ENCODE measurements at places on chromosomes 13 and 19.

DNA sequence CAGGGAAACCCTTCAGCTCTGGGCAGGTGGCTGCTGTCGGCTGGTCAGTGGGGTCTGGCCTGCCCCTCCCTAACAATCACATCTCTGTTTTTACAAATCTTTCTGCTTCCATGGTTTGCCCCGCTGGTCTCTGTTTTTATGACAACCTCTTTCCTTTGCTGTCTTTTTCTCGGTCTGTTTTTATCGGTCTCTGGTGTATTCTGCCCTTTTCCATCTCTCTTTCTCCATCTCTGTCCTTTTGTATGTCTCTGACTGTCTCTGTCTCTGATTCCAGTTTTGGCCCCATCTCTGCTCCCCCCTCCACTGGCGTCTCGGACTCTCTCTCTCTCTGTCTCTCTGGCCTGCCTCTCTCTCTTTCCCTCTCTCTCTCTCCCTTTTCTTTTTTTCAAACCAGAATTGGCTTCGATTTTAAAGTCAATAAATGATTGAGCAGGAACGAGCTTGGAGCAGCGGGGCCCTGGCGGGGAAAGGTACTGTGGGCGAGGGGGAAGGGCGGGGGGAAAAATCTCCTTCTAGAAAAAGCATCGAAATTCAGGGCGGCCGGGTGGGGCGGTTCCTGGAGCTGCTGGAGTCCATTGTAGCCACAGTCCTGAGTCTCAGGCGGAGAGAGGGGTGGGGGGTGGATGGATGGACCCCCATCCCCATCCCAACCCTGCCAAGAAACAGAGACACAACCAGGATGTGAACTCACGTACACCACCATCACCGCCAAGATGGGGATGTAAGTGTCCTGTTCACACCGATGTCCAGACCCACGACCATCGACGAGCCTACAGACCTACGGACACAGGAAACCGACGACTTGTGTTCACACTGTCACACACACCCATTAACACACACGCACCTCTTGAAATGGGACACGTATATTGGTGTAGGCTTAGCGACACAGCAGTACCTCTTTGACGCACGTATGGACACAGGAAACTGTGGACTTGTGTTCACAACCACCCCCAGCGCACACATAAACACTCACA, 3.0 kb downstream of the NFIX start:
- H3K36me3 ChIP-seq: no peaks in the 10 kb centered on the region
- peak overlapping the region; percentile 83 for H3K27ac ChIP-seq
- no peaks in the 10 kb centered on the region for H3K27me3 ChIP-seq
- H3K4me1 ChIP-seq: no peaks in the 10 kb centered on the region
- peak; percentile 75 for DNase-seq
- H3K4me3 ChIP-seq: no peak overlapping the region

DNA sequence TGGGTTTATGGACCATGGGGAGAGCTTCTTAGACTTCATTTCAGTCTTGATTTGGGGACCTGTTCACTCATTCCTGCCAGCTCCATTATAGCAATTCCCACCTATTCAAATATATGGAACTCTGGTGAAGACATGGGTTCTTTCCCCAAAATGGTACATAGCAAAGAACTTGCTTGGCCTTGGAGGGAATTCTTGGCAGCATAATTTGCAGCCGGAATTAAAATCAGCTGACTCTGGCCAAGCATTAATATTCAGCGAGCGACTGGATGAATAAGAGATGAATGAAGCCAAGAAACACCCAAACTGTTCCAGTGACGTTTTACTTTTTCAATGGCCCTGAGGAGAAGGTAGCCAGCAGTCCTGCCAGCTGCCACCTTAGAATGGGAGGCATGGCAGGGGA, 88.4 kb upstream of the SOX1 start:
- no peaks in the 10 kb centered on the region for H3K4me1 ChIP-seq
- H3K27me3 ChIP-seq: no peaks in the 10 kb centered on the region
- no peak for DNase-seq
- H3K27ac ChIP-seq: no peak overlapping the region
- H3K36me3 ChIP-seq: no peaks in the 10 kb centered on the region
- no peak overlapping the region for H3K4me3 ChIP-seq

DNA sequence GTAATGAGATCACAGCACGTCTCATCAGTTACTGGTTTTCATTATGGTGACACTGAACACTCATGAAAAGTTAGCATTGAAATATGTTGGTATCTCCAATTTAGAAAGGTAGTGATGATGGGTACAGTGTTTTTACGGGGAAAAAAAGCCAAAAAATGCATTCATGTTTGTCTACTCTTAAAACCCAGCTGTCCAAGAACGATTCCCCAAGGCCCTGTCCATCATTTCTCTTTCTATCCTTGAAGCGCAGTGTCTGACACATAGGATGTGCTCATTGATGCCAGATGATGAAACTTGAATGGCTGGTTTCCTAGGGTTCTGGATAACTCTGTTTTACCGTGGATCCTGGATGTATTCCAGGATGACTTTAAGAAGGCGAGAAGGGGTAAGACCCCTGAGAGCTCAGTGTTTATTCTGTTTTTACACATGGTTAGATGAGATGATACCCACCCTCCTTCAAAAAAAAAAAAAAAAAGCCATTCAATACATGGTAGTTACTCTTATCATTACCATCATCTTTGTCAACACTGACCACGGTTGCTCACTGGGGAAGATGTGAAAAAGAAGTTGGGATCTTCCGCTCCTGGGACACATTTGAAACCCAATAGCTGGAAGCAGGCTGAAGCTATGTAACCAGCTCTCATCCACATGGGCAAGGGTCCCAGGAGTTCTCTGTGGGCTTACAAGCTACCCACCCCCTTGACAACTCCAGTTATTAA, 22.5 kb downstream of the SERP2 start:
- no peaks in the 10 kb centered on the region for H3K36me3 ChIP-seq
- H3K4me1 ChIP-seq: no peaks in the 10 kb centered on the region
- no peak overlapping the region for H3K4me3 ChIP-seq
- H3K27me3 ChIP-seq: no peaks in the 10 kb centered on the region
- DNase-seq: no peak

DNA sequence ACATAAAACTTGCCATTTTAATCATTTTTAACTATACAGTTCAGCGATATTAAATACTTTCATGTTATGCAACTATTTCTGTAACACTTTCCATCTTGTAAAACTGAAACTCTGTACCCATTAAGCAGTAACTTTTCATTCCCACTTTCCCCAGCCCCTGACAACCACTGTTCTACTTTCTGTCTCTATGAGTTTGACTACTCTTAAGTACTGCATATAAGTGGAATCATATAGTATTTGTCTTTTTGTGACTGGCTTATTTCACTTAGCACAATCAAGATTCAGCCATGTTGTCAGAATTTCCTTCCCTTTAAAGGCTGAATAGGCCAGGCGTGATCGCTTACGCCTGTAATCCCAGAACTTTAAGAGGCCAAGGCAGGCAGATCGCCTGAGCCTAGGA, 56.2 kb downstream of the ARHGAP35 start:
- H3K4me1 ChIP-seq: no peaks in the 10 kb centered on the region
- H3K27ac ChIP-seq: no peak overlapping the region
- no peak overlapping the region for H3K4me3 ChIP-seq

GRCh38 chr13:99312493-99312883, 5.3 kb upstream of the GPR183 start:
- no peaks in the 10 kb centered on the region for H3K27me3 ChIP-seq
- H3K27ac ChIP-seq: no peak overlapping the region
- H3K4me1 ChIP-seq: peaks cover 3% of the 10 kb centered on the region
- no peaks in the 10 kb centered on the region for H3K36me3 ChIP-seq

DNA sequence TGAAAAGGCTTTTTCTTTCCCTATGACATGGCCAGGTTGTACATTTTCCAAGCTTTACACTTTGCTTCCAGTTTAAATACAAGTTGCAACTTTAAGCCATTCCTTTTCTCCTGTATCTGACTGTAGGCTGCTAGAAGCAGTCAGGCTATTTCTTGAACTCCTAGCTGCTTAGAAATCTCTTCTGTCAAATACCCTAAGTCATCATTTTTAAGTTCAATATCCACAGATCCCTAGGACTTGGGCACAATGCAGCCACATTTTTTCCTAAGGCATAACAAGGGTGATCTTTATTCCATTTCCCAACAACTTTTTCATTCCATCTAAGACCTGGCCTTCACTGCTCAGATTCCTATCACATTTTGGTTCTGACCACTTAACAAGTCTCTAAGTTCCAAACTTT, 142.7 kb upstream of the TUBA3C start:
- H3K36me3 ChIP-seq: no peaks in the 10 kb centered on the region
- H3K4me1 ChIP-seq: no peaks in the 10 kb centered on the region
- no peak overlapping the region for H3K27ac ChIP-seq
- no peaks in the 10 kb centered on the region for H3K27me3 ChIP-seq
- H3K4me3 ChIP-seq: no peak overlapping the region

DNA sequence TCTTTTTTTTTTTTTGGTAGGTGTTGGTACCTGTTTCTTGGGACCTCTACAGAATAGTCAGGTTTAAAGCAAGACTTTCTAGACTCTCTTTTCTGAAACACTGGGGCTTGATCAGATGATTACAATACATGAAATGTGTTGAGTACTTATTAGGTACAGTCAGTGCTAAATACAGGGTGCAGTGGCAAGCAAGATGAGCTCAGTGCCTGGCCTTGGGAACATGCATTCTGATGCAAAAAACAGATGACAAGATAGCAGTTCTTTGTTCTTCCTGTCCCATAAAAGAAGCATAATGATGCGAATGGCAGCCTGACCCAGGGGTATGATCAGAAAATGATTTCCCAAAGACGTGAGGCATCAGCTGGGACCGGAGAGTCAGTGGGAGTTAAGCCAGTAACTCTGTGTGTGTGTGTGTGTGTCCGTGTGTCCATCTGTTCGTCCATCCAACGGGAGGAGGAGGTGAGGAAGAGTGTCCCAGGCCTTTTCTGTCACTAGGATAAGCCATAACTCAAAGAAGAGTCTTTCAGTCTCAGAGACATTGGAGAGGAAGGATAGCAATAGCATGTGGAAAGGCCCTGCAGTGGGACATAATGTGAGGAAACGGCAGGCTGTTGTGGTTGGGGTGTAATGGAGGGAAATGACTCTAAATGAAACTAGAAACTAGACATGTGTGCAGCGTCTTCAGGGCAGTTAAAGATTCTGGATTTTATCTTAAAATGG, 32.2 kb downstream of the SLAIN1 start:
- no peak for DNase-seq
- no peaks in the 10 kb centered on the region for H3K4me1 ChIP-seq
- H3K4me3 ChIP-seq: no peak overlapping the region

DNA sequence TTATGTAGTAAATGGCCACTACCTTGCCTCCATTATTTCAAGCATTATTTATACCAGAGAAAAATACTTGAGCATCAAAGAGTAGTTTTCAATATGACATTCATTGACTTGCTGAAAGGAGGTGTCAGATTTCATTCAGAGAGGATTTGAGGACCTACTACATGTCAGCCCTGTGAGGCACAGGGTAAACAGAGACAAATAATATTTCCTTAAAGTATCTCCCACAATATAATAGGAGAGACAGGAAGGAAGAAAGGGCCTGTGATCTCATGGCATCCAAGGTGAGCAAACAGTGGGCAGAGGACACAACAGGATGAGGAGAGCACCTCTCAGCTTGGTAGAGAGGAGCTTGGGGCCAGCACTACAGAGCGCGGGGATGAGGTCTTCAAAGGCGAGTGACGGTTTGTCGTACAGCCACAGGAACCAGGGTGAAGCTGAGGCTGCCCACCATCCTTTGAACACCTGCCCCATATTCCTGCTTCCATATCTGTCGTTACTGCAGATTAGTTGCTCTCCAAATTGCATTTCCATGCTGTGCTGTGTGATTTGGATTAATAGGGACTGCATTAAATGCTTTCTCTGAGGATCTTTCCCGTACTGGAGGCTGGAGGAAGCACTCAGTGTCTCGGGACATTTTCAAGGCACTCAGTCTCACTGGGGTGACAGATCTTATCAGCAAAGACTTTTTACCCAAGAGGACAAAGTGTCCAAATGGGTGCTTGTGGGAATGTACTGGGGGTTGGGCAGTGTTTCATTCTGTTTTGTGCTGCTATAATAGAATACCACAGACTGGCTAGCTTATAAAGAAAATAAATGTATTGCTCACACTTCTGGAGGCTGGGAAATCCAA, 59.2 kb downstream of the GJA3 start:
- H3K27me3 ChIP-seq: no peaks in the 10 kb centered on the region
- no peak overlapping the region for H3K4me3 ChIP-seq
- H3K27ac ChIP-seq: no peak overlapping the region
- H3K36me3 ChIP-seq: no peaks in the 10 kb centered on the region
- no peaks in the 10 kb centered on the region for H3K4me1 ChIP-seq
- DNase-seq: no peak

- H3K4me1 ChIP-seq: no peaks in the 10 kb centered on the region
- H3K27ac ChIP-seq: no peak overlapping the region
- no peaks in the 10 kb centered on the region for H3K36me3 ChIP-seq
- DNase-seq: no peak
- H3K4me3 ChIP-seq: no peak overlapping the region
Measured at GRCh38 chr19:54893406-54893805, 12.5 kb upstream of the NCR1 start.

GRCh38 chr13:110925023-110925612, 10.2 kb upstream of the ANKRD10 start:
- H3K4me3 ChIP-seq: no peak overlapping the region
- DNase-seq: no peak
- no peaks in the 10 kb centered on the region for H3K4me1 ChIP-seq
- H3K27me3 ChIP-seq: no peaks in the 10 kb centered on the region

- no peaks in the 10 kb centered on the region for H3K27me3 ChIP-seq
- no peak overlapping the region for H3K4me3 ChIP-seq
- DNase-seq: no peak
- no peaks in the 10 kb centered on the region for H3K4me1 ChIP-seq
Measured at GRCh38 chr19:14181906-14182305, 24.1 kb downstream of the ADGRL1 start.

DNA sequence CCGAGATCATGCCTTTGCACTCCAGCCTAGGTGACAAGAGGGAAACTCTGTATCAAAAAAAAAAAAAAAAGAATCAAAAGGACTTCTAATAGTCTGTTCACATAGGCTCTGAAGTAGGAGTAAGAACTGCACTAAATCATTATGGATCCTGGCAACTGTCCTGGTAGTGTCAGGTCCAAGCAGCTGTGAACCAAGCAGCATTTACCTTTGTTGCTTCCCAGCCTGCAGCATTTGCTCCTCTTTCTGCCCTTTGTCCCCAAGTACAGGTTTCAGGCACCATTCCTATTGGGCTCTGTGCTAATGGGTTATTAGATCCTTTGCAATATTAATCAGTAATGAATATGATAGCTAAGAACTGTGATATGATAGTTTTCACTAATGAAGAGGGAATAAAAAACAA, 77.4 kb upstream of the NBEA start:
- no peaks in the 10 kb centered on the region for H3K27me3 ChIP-seq
- no peak for DNase-seq
- H3K4me1 ChIP-seq: no peaks in the 10 kb centered on the region
- no peak overlapping the region for H3K4me3 ChIP-seq

DNA sequence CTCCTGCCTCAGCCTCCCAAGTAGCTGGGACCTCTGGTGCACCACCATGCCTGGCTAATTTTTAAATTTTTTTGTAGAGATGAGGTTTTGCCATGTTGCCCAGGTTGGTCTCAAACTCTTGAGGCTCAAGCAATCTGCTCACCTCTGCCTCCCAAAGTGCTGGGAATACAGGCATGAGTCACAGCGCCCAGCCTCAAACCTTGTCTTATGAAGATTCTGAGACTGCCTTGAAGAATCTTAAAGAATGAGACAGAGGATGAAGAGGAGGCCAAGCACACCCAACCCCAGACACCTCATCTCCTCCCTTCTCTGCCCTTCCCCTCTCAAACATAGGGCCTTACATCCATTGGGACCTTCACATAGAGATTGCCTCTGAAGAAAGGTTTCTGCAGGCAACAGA, 179.7 kb downstream of the ABCC4 start:
- DNase-seq: no peak
- no peak overlapping the region for H3K27ac ChIP-seq
- no peaks in the 10 kb centered on the region for H3K36me3 ChIP-seq
- H3K4me3 ChIP-seq: no peak overlapping the region

GRCh38 chr13:28658796-28659620, at the start of gene POMP:
Gene POMP (plus strand): TSS chr13:28659130. CDS start chr13:28659185, 55 bp downstream.
- no peaks in the 10 kb centered on the region for H3K27me3 ChIP-seq
- DNase-seq: peak; percentile 96
- no peaks in the 10 kb centered on the region for H3K36me3 ChIP-seq

Data from aorta (tissue), 5 donors.